ENCODE measurements at places on chromosomes 3 and 15.

DNA sequence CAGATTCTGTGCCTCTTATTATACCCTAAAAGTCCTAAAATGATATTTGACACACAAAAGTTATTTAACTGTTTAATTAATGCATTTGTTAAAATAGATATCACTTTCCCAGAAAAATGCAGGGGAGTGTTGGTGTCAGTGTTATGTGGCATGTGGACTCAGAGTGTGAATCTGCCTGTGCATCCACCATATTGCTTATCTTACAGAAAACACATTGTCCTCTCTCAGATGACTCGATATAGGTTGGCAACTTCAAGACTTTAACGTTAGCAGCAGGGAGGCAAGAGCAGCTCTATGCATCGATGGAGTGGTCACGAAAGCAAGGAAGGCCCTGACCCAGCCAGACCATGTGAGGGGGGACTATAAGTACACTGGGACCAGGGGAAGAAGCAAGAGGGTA lies 165.4 kb upstream of the DCBLD2 start:
- DNase-seq = no peak

DNA sequence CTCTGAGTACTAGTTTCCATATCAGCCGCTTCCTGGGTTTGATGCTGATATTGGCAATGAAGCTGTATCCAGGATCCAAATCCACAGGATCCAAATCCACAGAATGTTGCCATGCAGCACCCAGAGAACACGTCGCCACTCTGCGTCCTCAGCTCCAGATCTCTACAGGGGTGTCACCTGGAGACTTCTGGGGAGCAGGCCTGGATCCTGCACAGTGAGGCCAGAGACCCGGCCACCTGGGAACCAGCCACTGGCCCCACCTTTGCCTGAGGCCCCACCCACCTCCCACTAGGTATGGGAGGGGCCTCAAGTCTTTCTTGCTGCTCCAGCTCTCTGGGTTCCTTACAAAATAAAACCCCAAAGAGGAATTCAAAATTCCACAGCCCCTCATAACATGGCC lies 123.9 kb downstream of the LRRK1 start:
- no peak for DNase-seq

DNA sequence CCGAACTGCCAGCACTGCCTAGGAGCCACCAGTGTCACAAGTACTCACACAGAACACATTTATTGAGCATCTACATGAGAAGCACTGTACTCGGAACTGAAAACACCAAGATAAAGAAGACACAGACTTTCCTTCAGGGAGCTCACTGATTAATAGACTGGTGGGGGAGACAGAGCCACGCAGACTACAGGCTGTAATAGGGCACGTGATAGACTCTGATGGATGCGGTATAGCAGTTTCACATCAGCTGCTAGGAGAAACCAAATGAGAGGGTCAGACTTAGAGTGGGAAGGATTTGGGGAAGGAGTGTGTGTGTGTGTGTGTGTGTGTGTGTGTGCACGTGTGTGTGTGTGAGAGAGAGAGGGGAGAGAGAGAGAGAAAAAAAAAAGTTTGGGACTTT lies 12.1 kb downstream of the EPHB1 start:
- no peak for DNase-seq

DNA sequence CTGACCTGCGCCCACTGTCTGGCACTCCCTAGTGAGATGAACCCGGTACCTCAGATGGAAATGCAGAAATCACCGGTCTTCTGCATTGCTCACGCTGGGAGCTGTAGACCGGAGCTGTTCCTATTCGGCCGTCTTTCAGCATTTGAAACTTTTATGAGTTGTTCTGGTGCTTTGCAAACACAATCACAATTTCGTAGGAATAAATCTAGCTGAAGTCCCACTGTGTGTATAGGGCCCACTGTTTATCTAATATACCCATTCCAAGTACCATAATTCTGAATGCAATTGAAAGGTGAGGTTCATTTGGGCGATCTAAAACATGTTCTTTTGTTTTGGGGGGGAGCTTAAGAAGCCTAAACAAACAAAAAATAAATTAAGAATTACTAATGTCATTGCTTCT lies 572.1 kb downstream of the FGF12 start:
- DNase-seq = no peak

GRCh38 chr3:133992381-133992780 lies 37.3 kb downstream of the SLCO2A1 start:
- DNase-seq = no peak

GRCh38 chr3:178743297-178743696 lies 207.1 kb downstream of the KCNMB2 start:
- no peak for DNase-seq

GRCh38 chr3:8665407-8665896 lies 20.9 kb upstream of the SSUH2 start:
- DNase-seq = no peak
